Stimulated activated CD4-positive, alpha-beta T cell treated with anti-CD3 and anti-CD28 coated beads, Interleukin-1b, Interleukin-23, amount 100 ng/mL, for 1 hour (primary cell): ENCODE measurements at places on chromosomes 11 and 22.

GRCh38 chr22:35606916-35607315 lies 10.2 kb downstream of the MB start:
- DNase-seq: no peak

DNA sequence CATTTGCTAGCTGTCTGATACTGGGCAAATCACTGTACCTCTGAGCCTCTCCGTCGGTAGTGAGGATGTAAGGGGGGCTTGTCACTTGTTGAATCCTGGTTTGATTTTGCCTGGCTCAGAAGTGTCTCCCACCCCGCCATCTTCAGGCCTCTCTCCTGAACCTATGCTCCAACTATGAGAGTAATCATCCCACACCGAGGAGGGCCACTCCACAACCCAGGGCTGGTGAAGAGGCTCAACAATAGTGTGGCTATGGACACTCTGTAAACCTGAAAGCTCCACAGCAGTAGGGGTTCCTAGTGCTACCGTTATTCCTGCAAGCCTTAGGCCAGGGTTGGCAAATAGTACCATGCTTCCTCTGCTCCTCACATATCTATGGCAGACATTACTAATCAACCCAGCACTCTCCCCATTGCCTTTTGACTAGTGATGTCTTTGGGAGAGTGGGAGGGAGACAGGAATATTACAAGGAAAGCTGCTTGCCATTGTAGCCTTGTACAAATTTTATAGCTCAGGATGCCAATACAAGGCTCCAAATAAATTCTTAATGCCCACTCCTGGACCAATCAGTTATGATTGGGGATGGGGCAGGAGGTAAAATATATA lies 134.0 kb upstream of the TEAD1 start:
- no peak for DNase-seq

GRCh38 chr11:30128269-30128932 lies 102.4 kb upstream of the FSHB start:
- no peak for DNase-seq

DNA sequence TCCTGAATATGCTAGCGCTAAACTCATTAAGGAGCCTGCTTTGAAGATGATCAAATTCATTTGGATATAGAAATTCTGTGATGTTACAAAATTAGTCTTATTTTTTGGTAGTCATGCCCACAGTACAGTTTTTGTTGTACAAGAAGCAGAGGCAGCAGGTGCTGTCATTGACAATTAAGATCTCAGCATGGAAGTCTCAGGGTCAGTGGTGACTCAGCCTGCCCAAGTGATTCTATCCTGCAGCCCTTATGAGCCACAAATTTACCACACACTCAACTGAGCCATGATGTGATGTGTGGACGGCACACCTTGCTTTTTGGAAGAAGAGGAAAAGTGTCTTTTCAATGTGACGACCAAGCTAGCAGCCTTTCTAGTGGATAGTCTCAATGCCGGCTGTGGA lies 153.6 kb upstream of the SORL1-AS1 start:
- no peak for DNase-seq

DNA sequence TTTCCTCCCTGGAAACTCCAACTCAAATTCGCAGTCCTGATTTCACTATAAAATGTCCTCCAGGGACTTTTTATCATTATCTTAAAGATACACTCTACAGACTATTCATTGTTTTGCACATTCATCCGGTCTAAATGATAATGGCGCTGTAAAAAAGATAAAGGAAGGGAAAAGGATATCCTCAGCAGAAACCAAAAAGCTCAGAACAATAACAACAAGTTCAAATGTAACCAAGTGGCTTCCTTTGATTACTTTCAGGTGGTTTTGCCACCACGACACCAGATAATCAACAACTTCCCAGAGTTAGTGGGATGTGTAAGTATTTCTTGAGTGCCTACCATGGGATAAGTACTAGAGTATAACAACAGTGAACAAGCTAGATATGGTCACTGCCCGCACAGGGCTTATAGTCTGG lies 26.3 kb downstream of the PRCP start:
- no peak for DNase-seq

DNA sequence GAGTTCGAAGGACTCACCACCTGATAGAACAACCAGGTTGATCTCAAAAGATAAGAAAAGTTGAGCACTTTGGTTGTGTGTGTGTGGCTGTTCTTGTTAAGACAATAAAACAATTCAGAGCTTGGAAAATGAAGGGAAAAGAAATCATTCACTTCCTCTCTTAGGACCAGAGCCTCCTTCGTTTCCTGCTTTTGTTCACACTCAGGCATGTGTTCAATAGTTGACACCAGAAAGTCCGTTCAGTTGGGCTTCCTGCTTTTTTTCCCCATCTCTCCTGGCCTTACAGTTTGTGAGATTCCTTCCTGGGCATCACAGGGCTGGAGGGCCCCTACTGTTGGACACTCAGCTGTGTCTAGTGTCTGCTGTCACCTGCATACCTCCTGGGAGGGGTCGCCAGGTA lies 48.0 kb downstream of the TSPAN18 start:
- no peak for DNase-seq

GRCh38 chr11:122882189-122882856 lies at the start of gene JHY:
Gene JHY, plus strand, starts transcription at chr11:122882759. Its CDS starts 3,091 bp downstream, at chr11:122885850.
- DNase-seq: no peak

DNA sequence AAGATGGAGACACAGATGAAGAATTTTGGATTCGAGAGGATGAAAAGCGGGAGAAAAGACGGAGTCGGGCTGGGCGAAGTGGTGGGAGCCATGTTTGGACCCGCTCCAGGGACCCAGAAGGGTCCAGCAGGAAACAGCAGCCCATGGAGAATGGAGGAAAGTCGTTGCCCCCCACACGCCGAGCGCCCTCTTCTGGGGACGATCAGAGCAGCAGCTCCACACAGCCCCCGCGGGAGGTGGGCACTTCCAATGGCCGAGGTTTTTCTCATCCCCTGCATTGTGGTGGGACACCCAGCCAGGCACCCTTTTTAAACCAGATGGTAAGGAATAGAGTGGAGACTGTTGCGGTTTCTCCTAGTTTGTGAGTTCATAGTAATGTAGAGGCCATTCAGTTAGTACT lies 22.8 kb upstream of the SLC25A18 start:
- DNase-seq: no peak

DNA sequence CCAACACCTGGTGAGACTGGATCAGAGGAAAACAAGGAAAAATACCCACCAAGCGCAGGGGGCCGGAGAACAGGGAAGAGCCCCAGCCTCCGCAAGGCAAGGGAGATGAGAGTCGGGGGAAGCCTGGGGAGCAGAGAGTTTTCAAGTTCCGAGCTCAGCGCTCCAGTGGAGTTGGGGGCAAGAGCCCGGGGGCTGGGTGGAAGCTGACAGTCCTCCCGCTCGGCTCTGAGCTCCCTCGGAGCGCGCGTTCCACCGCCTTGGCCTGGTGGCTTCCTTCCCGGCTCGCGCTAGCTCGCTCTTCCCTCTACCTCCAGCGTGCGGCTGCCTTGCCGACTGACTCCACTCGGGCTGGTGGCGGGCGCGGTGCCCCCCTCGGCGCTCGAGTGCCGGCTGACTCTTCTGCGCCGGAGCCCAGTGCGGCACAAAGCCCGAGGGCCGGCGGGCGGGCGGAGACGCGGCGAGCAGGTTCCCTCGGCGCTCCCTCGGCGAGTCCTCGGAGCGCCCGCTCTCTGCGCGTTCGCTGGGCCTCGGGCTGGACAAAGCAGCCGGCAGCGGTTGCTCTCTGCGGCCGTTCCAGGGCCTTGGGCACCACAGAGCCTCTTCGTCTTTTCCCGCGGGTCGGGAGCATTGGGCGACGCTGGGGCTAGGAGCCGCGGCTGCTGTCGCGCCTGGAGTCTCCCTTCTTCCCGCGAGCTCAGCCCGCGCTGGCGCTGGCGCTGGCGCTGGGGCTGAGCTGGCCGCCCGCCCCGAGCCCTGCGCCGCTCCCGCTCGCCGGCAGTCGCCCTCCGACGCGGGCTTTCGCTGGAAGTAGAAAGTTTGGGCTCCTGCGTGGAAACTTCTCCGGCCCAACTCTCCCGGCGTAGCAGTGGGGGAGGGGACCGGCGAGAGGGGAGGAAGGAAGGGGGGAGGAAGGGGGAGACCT lies 1.0 kb downstream of the PAX6 start:
- DNase-seq: no peak

DNA sequence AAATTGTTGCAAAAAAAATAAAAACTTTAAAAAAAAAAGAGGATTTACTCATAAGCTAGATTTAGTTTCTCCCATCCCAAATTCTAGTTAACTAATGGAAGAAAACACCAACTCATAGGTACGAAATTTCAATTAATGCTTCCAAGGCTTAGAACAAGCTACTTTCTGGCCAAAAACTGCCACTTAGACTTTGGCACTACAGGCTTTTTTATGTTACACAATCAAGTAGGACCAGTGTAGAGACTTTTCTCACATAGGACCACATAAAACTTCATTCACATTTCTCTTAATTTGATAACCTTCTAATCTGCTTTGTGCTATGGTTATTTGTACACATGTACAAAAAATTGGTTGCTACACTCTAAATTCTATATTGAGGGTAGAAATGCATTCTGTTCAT lies 3.1 kb downstream of the ST13 start:
- no peak for DNase-seq

DNA sequence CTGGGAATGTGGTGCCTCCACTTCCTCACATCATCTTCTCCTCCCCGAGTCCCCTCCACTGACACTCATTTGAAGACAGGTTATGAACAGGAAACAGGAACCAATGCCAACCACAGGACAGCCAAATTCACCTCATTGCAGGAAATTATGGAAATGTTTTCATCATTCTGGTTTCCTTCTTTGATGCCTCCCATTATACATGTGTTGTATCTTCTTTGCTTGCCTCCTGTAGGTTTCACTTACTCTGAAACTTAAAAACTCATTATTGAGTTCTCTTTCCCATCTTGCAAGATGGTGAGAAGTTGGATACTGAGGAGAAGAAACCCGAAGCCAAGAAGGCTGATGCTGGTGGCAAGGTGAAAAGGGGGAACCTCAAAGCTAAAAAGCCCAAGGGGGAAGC lies 108.5 kb downstream of the PHF21B start:
- no peak for DNase-seq

DNA sequence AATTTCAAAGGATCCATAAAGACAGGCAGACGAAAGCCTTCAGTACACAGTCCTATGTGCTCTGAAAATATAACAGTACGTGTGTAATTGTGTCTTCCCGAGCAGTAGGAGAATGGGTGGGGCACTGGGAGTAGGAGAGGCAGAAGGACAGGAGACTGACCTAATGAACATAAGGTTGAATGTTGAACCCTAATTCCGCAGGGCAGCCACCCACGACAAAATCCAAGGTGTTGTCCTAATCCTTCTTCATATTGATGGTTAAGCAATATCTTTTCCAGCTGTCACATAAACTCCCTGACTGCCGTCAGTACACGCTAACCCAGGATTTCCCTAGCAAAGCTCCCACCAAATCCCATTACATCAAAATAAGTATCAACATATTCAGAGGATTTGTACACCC lies 34.5 kb downstream of the SPATA19 start:
- DNase-seq: no peak

GRCh38 chr11:34348919-34349318 lies 8.9 kb downstream of the ABTB2 start:
- DNase-seq: no peak

DNA sequence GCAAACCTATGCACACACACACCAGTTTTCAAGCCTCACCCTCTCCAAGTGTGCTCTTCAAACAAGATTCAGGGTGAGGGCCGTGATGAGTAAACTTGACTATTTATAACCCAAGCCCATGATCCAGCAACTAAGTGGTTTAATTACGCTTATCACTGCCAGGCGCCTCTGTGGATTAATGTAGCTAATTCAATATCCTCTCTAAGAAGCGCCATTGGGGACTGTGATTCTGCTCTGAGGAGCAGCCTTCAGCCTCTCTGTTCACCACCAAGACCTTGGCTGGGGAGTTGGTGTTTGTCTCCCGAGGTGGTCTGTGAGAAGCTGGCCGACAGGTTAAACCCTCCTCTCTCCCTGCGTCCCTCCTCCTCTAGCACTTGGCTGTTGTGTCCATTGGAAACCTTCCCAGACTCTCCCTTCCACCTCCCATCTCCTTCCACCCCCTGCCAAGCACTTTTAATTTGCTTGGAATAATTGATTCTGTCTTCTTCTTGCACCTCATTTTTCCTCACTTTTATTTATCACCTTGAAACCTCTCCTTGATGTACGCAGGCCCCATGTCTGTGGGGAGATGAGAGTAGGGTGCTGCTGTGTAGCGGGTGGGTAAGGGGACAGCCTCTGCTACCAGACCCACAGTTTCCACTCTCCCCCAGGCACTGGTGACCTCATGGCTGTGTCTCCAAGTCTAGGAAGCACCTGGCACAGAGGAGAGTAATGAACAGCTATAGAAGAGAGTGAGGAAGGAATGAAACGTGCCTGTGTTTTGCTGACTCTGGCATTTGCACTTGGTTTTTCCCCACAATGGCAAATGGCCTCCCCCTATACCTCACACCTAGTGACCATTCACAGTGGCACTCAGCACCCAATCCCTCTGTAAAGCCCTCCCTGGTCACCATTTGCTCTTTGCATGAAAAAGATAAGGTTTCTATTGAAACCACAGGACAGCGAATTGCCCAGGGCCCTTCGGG lies 236.6 kb downstream of the GRIK4 start:
- no peak for DNase-seq
